ENCODE measurements at places on chromosomes 3 and 15.

- no peak for DNase-seq
These were observed 601.2 kb upstream of the KCNMB2 start for GRCh38 chr3:177935047-177935446.

DNA sequence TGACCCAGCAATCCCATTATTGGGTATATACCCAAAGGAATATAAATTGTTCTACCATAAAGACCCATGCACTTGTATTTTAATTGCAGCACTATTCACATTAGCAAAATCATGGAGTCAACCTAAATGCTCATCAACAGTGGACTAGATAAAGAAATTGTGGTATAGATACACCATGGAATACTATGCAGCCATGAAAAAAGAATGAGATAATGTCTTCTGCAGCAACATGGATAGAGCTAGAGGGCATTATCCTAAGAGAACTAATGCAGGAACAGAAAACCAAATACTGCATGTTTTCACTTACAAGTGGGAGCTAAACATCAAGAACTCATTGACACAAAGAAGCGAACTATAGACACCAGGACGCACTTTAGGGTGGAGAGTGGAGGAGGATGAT is 466.7 kb downstream of the MECOM start:
- no peak for DNase-seq

GRCh38 chr15:70882361-70882760 is 9.9 kb downstream of the THAP10 start:
- no peak for DNase-seq

DNA sequence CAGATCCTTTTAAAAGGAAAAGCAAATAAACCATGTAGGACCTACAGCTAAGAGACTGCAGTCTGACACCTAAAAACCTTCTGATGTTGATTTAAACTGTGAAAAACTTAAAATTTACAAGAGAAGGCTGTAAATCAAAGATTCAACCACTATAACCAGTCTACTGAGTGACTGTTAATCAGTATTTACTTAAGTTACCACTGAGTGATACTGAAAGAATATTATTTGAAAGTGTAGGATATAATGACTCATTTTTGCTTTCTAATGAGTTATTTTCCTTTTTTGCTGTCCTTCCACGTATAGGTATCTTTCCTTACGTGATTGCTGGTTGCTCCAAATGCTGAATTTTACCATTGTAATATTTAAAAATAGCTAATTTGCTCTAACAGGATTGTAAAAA is 44.6 kb downstream of the RFX7 start:
- no peak for DNase-seq

DNA sequence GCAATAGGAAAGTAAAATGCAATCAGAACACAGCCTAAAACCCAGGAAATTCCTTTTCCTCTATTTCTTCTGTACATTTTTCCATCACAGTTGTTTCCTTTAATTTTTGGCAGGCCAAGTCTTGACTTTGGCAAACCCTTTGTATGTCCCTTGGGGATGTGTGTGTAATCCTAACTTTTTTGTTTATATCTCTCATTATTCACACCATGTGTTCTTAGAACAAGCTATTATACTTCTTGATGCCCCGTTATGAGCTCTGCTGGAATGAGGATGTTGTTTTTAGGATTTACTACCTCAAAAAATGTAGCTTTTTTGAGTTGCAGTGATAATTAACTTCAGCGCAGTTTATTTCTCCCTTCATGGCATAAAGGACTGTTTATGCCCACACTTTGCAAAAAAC is 123.4 kb downstream of the ABI3BP start:
- no peak for DNase-seq

DNA sequence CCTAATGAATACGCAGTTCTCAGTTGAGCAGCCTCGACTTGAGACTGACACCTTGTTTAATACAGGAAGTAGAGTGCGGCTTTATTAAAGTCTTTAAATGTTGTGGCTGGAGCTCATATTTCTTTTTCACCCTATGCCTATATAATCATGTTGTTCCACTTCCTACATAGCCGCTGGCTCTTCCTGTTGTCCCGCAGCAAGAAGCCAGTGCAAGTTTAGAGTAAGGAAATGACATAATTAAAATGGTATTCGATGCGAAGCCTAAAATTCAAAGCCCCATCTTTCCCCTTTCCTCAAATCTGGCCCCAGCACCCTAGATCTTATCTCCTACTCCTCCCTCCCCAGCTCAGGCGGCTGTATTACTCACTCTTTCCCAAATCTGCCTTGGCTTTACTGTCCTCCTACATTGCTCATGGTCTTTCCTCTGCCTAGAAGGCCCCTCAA is 7.5 kb upstream of the PHLDB2 start:
- no peak for DNase-seq

DNA sequence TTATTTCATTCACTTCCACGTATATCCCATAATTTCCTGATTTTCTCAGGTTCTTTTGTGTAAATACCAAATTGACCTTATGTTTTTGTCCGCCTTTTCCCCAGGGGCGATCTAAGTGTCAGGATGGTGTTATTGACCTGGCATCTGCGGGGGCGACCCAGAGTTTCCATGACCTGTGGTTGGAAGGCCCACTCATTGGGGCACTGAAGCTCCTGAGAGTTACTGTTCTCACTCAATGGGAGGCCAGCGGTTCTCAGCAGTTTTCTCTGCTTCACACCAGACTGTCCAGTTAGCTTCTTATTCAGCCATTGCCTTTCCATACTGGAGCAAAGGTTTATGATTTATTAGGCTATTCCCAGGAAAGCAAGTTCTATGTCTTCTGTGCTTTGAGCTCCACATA is 53.3 kb downstream of the B3GALNT1 start:
- DNase-seq = no peak

DNA sequence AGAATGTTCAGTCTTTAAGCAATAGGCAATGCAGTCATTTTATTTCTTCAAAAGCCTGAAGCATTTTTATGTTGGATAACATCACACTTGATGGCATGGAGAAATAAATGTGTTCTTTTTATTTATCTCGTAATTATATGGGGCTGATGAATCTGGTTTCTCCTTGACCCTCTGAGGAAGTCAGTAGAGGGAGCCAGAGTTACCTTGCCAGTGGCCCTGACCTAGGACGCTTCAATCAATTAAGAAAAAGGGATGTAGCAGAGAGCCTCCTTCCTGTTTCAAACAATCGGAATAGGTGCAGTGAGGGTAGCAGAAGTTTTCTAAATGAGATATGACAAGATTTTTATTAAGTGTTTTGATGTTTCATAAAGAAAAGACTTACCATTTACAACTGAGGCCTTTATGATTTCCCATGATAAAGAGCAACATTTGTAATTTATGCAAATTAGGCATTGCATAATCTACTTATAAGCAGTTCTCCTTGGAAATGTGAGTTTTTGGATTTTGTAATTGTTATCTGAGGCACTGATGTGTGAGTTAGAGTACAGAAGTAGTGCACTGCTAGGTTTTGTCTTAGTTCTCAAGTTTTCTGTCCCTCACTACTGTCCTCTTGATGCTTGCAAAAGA is 129.1 kb downstream of the RAP2B start:
- DNase-seq = no peak

GRCh38 chr3:194283221-194284006 is 67.7 kb downstream of the CPN2 start:
- no peak for DNase-seq

- DNase-seq = no peak
These were observed 511.2 kb downstream of the FOXP1 start for GRCh38 chr3:71072287-71072686.

DNA sequence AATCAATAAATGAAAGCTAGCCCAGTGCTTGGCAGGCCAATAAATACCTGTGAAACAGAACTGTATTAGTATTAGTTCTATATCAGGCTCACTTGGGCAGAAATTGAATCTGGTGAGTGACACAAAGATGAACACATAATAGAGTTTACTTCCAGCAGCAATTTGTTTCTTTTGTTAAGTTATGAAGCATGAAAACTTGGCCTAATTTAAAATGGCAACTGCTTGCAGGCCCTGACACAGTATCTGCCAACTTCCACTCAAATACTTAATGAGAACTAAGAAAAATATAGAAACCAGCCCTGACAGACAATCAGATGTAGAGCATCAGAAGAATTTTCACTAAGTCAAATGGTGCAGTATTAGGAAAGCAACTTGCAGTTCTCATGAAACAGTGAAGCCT is 37.6 kb upstream of the LRIG1 start:
- DNase-seq = no peak

DNA sequence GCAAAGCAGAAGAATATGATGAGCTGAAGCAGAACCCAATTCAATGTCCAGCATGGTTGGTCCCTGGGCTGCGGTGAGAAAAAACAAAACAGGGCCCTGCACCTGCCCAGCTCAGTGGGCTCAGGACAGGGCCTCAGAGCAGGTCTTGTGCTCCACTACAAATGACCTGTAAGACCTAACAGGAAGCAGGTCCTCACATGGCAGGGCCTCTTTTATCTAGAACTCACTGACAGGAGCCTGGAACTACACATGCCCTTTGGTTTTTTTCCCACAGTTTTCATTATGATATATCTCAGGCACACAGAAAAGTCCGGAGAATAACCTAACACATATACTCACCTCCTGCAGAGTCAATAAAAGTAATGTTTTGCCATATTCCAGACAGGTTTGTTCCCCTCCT is 38.4 kb downstream of the CCDC12 start:
- DNase-seq = no peak

GRCh38 chr3:180854887-180855286 is 57.6 kb upstream of the FXR1 start:
- DNase-seq = no peak

DNA sequence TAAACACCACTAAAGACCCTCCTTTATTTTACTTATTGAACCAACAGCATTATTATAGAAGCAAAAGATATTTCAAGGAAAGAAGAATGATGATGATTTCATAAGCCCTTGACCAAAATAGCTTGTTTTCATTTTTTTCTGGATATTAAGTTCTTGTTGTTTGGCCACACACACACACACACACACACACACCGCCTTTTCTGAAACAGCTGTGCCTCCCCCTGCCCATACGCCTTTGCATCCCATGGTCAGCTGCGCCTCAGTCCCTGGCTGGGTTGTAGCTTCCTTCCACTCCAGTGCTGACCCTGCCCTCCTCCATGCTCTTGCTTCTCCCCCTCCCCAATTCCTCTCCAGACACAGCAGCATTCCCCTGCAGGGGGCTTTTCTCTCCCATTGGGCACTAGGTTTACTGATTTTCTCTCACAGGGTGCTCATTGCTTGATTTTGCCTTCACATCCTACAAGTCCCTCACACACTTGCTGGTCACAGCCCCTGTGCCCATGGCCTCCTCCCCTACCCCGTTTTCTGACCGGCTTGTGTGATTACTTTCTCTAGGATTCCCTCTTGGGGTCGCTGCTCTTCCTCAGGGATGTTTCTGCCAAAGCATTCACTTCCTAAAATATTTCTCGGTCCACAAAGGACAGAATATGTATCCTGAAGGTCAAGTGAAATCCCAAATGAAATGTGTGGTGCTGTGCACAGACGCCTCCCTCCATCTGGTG is 18.4 kb downstream of the MESP1 start:
- DNase-seq = no peak

DNA sequence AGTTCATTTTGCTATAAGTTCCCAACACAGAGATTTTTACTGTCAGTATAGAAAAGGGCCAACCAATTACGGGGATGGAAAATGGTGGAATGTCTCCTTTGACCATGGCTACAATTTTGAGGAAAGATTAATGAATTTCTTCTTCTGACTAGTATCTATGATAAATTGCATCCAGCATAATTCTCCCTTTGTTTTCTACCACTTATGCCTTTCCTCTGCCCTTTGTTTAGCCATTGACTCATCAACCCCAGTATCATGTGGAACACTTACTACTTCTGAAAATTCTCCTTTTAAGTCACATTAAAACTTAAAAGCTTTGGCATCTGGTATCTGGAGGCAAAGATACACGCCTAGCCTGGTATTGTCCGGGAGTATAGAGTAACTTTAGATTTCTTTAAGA is 92.9 kb upstream of the CADPS start:
- DNase-seq = no peak

DNA sequence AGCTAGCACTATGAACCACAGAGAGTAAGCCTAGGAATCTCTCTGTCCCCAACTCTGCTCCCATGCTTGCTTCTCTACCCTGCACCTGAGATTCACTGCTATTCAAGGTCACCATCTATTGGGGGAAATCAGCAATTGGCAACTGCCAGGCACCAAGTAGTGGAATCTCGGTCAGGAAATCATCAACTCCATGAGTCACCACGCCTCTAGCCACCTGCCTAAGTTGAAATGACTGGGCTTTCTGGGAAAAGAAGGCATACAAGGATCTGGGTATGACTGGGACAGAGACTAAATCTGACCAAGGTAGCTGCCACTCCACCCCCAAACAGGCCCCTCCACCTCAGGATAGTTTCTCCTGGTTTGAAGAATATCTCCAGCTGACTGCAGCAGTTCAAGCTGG is 464.1 kb upstream of the CBLB start:
- DNase-seq = no peak

GRCh38 chr3:142777927-142778326 is 54.1 kb downstream of the TRPC1 start:
- DNase-seq = no peak

GRCh38 chr15:85383470-85384148 is 3.2 kb downstream of the AKAP13 start:
- DNase-seq = no peak

DNA sequence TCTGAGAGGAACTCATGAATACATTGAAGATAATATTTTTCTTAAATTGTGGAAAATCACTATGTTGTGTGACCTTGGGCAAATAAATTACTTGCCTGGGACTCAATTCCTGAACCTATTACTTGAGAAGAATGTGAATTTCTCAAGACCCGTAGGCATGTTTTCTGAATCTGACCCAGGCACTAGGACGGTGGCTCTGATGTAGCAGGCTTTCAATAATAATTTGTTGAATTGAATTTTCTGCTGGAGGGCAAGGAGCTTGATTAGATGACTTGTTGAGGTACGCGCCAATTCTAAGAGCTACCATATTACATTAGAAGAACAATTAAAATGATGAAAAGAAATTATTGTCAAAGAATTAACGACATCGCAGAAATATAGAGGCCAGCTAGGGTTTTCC is 150.2 kb upstream of the LRRC3B start:
- DNase-seq = no peak

- no peak for DNase-seq
These were observed 11.5 kb upstream of the TBL1XR1 start for GRCh38 chr3:177208781-177209180.

DNA sequence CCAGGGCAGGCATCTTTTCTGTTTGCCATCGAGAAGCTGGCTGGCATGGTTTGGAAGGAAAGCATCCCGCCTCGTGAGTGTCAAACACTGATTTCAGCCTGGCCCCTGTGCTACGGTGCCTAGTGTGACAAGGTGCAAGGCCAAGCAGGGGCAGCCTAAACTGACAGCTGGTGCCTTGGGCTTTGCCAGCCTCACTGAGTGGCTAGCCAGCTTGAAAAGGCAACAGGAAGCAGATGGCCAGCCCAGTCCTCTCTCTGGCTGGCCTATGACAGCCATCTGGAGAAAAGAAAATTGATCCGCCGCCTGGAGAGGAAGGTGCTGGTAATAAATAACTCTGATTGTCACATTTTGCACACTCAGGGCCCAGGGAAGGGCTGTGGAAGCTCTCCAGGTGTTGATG is 52.2 kb downstream of the C3orf85 start:
- no peak for DNase-seq

DNA sequence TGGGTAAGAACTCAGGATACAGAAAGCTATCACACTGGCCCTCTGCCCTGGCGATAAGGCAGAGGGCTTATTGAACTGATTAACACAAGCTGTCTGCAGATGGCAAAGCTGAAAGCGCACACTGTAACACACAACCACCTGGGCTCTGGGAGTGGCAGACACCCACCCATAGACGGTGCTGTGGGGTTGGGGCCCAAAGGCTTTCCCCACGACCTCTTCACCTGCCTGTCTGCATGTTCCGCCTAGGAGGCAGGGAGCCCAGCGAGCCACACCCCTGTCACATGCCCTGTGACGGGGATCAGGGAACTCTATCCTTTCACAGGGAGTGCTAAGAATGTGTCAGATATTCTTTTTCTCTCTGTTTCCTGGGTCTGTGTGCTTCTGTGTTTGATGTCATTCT is 12.1 kb upstream of the TFG start:
- DNase-seq = no peak

Measured in activated CD4-positive, alpha-beta T cell treated with anti-CD3 and anti-CD28 coated beads, Interleukin-2, amount 50 U/mL, for 1 hour (primary cell).